ENCODE measurements at places on chromosomes 3 and 15. TPM values are rescaled to one million over a fixed set of nuclear protein-coding genes. Genes with fewer than 3 reads are reported as not detected.

DNA sequence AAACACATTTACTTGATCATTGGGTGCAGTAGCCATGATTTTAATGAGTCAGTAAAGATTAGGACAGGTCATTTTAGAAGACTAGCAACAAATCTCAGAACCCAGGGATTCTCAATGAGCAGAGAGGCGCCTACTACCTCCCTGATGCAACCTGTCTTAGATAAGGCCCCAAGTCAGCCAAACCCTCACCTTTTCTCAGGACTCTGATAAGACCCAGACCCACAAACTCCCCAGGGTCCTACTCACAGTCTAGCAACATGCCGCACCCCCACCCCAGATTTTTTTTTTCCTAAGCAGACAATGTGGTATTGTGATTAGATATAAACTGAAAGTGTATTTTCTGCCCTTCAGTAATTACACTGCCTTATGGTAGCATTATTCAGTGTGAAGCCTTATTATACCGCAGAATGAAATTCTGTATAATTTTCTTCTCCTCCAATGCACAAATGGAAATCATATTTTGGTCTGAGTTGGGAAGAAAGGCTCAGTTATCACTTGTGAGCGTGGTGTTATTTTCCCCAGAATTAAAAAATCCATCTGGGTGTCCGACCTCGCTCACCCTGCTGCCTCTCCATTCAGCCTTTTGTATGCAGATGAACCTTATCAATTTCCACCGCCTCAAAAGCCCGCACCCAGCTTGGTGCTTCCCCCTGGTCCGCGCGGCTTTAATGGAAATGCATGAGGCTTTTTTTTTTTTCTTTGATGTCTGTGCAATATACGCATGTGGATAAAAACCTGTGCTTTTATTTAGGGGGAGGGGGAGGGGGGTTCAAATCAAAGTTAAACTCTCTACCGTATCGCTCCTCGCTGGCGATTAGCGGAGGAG is 122.0 kb upstream of the SOX14 start:
- DNase-seq, result no peak
- H3K4me1 ChIP-seq, result no peaks in the 10 kb centered on the region
- no peak overlapping the region for H3K27ac ChIP-seq
- peaks cover 4% of the 10 kb centered on the region for H3K27me3 ChIP-seq
- H3K36me3 ChIP-seq, result peaks cover 1% of the 10 kb centered on the region

Gene PLAAT1
- not detected for total RNA-seq

Gene ARHGEF26
- 0.09 TPM for total RNA-seq

Gene TGM4
- not detected for total RNA-seq

GRCh38 chr15:70519004-70519365 is 244.4 kb downstream of the UACA start:
- no peak overlapping the region for H3K4me3 ChIP-seq
- DNase-seq, result no peak
- no peaks in the 10 kb centered on the region for H3K4me1 ChIP-seq
- peaks cover 60% of the 10 kb centered on the region for H3K27me3 ChIP-seq
- no peak overlapping the region for H3K27ac ChIP-seq
- H3K36me3 ChIP-seq, result no peaks in the 10 kb centered on the region
